ENCODE measurements at places on chromosomes 1 and 21.

GRCh38 chr1:58780836-58781452 lies 2.9 kb downstream of the JUN start:
- no peak for DNase-seq

- DNase-seq = peak; percentile 56
Measured at GRCh38 chr1:116122955-116123757, 12.0 kb downstream of the MAB21L3 start.

DNA sequence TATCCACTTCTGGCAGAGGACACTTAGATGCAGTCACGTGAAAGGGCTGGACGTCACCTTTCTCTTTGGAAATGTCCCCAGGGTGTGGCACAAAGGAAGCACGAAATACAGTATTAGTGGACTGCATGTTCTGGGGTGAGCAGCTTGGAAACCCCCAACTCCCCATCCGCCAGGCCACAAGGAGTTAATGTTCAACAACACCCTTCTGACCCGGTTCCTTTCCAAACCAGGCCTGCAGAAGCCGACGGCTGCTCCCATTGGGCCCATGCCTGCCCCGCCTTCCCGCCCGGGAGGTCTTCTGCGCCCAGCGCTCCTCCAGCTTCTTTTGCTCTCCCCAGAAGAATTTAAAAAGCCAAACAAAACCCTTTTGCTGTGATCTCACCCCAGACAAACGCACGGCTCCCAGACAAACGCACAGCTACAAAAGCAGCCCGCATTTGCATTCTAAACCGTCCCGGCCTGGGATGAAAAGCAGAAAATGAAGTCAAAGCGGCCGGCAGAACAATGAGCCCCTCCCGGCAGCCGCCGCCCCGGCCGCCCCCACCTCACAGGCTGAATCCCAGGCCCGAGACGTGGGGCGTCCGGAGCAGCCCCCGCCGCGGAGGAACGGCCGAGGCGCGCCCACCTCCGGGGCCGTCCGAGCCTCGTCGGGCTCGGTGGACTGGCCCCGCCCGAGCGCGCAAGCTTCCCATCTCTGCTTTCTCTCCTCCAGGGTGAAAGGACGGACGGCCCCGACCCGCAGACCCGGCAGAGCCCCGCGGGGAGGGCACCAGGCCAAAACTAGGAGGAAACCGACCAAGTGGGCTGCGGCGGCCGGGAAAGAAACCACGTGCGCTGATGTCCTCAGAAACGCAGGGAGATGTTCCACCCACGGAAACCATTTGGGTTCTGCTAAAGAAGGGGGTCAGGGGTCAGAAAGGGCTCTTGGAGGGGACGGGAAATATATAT lies 101.9 kb downstream of the PLPP3 start:
- DNase-seq = no peak

- DNase-seq = no peak
Measured at GRCh38 chr21:40923407-40923806, 76.4 kb upstream of the DSCAM start.

DNA sequence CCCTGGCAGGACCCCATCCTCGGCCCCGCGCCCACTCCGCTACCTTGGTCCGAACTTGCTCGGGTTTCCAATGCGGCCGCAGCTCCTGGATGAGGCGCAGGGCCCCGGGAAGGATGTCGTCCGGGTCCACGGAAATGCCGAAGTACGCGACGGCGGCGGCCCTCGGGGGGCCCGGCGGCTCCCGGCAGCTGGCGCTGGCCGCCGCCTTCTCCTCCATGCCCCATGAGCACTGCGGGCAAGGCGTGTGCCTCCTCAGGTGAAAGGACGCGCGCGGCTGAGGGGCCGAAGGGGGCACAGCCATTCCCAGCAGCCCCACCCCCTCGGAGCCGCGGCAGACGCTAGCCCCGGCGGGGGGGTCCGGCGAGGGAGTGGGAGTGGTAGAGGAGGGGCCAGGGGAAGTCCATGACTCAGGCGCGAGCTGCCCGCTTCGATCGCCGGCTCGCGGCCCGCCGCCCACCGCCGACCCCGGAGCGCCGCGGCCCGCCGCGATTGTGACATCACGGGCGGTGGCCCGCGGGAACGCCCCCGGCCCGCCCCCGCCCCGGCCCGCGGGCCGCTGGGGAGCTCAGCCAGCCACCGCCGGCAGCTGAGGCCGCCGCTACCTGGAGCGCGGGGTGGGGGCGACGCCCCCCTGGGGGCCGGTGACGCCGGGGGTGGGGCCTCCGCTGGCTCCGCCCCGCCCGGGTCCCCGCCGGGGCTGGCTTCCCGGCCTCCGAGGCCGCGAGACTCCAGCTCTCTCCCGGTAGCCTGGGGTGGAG lies at the start of gene ETNK2:
Gene ETNK2 (minus strand): TSS at position 493 of the 758 bp plus-strand sequence. CDS start 192 bp downstream, at position 301.
- DNase-seq = no peak

GRCh38 chr1:203175827-203176241 lies 208 bp upstream of the MYBPH start:
- DNase-seq = no peak

GRCh38 chr21:36522219-36522808 lies 42.4 kb upstream of the CLDN14 start:
- DNase-seq = no peak

DNA sequence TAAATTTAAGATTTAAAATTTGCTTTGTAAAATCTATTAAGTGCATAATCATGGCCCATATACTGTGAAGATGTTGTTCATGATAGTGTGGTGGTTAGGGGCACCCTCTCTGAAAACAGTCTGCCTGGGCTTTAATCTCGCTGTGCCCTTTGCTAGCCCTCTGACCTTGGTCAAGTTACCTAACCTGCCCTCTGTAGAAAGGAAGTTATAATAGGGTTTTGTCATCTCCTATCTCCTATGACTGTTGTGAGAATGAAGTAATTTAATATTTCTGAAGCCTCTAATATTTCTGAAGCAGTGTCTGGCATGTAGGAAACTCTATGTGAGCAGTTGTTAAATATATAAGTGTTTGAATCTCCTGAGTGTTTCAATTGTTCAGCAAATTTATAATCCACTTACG lies 116.6 kb upstream of the IVNS1ABP start:
- no peak for DNase-seq

DNA sequence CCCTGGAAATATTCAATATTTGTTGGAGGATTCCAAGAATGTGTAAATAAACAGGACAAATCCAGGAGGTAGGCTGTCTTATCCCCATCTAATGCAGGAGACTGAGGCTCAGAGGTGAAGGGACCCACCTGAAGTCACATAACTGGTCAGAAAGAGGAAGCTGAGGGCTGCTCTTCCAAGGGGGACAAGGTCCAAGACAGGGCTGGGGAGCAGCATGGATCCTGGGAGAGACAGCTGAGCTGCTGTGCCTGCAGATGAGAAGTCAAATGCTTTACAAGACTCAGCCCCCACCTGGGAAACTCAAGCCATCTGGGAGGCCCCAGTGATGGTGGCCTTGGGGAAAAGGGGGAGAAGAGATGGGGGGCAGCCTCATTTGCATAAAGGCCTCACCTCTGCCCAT lies 224.4 kb downstream of the PTPRU start:
- DNase-seq = no peak

DNA sequence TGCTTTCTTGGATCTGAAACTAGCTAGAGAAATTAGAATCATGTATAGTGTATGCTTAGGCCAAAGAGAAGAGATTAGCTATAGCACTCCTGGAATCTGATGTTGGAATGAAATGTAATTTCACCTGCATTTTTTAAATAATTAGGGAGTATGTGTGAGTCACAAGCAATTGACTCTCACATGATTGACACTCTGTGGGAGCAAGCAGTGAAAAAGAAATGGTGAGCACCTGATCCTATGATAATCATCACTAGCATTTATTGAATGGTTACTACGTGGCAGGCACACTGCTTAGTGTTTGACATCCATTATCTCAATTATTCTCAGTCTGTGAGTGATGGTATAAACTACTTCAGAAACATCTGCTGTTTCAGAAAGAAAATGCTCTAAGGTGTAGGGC lies 176.6 kb downstream of the NRIP1 start:
- no peak for DNase-seq

DNA sequence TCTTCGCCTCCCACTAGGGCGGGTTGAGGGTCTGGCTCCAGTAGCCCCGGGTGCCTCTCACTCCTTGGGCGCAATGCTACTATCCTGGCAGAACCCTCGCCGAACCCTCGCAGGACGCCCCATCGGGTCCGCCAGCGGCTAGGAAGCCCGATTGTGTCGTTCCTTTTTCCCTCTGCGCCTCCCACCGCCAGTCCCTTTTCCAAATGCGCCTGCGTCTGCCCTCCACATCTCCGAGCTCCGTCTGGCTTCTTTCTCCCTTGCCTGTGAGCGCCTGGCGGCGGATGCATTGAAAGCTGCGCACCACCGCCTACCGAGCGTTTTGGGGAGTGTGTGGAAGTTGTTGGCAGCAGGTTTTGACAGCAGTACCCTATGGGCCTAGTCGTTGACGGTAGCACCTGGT lies 1.0 kb upstream of the DIRAS3 start:
- DNase-seq = peak; percentile 31

- DNase-seq = no peak
Measured at GRCh38 chr1:154760469-154760933, 109.6 kb downstream of the KCNN3 start.

- DNase-seq = no peak
Measured at GRCh38 chr1:183593356-183593755, 3.1 kb upstream of the NCF2 start.

GRCh38 chr1:203364806-203365205 lies 13.9 kb upstream of the FMOD start:
- no peak for DNase-seq

GRCh38 chr1:153533689-153534201 lies 2.0 kb downstream of the S100A6 start:
- peak; percentile 60 for DNase-seq

DNA sequence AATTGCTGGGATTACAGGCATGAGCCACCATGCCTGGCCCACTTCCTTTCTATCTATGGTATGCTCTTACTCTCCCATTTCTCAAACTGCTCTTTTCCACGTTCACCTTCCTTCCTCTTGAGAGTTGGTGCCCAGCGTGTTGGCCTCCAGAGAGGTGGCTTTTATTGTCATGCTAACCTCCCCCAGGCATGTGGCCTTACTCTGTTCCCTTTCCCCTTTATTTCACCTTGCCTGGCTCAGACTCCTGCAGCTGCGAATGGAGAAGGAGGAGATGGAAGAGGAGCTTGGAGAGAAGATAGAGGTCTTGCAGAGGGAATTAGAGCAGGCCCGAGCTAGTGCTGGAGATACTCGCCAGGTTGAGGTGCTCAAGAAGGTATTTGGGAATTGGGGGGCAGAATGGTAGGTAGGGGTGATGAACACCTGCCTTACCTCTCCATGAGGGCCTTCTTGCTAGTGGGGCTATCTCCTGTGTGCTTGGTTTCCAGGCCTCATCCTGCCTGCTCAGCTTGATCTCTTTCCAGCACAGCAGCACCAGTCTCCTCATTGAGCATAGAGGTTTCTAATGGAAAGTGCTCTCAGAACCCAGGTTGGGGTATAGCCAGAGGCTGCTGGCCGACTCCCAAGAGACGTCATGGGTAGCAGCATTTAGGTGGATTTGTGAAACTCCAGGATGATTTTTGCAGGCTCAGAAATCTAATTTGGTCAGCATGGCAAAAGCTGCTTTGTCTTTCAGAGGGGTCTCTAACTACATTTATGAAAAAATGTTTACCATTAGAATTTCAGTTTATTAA lies 13.2 kb upstream of the TUFT1 start:
- DNase-seq = no peak

- no peak for DNase-seq
Measured at GRCh38 chr21:34762786-34763185, 94.0 kb downstream of the CLIC6 start.

DNA sequence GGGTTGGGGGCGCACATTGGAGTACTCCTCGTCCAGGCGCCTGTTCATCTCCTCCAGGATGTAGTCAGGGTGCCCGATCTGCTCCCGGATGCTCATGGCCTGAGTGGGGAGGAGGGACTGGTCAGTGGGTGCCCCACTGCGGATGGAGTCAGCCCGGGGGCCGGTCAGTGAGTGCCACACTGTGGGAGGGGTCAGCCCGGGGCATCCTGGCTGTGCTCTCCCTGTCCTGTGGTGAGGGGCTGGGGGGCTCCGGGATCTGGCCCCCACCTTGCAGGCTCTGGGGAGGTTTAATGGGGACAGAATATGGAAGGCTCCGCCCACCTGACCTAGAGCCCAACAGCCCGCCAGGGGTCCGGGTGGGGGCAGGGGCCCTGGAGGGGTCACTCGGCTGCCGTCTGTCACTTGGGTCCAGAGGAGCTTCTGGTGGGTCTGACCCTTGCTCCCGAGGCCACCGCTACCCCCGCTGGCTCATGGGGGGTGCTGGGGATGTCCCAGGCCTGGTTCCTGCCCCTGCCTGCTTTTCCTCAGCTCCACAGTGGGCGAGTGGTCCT lies 8.8 kb downstream of the PRXL2B start:
- DNase-seq = no peak

GRCh38 chr21:14116080-14116481 lies 94.7 kb downstream of the LIPI start:
- no peak for DNase-seq

DNA sequence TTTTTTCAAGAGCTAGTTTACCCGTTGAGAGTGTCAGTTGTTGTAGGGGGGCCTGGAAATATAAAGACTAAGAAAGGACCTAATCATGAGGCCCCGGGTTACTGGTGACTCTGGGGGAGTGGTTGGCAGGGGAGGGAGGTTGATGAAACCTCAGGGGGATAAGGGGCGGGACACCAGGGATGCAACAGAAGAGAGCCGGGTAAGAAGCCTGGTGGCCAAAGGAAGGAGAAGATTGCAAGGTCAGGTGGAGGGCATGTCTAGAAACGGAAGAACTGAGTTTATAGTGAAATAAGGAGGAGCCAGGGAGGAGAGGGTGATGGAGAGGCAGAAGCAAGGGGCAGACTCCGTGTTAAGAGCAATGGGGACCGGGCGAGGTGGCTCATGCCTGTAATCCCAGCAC lies 12.5 kb upstream of the SPOCD1 start:
- DNase-seq = no peak

DNA sequence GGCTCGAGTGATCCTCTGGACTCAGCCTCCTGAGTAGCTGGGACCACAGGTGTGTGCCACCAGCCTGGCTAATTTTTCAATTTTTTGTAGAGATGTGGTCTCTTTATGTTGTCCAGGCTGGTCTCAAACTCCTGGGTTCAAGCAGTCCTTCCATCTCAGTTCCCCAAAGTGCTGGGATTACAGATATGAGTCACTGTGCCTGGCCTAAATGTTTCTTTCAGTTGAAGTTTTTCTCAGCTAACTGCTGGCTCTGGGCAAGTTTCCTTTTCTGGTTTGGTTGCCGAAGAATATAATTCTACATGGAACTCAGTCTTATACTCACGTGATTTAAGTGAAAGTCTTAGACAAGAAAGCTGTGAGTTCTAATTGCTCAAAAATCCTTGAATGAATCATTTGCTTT lies 57.0 kb downstream of the SASS6 start:
- no peak for DNase-seq

GRCh38 chr1:21332554-21333311 lies 42.5 kb upstream of the ECE1 start:
- no peak for DNase-seq

GRCh38 chr1:51009381-51009780 lies 39.3 kb downstream of the CDKN2C start:
- DNase-seq = no peak

- DNase-seq = no peak
Measured at GRCh38 chr21:14707511-14708020, 161.5 kb upstream of the SAMSN1 start.

GRCh38 chr1:186806477-186806876 lies 22.3 kb upstream of the PLA2G4A start:
- DNase-seq = no peak
